ENCODE measurements at places on chromosomes 6 and 20.

DNA sequence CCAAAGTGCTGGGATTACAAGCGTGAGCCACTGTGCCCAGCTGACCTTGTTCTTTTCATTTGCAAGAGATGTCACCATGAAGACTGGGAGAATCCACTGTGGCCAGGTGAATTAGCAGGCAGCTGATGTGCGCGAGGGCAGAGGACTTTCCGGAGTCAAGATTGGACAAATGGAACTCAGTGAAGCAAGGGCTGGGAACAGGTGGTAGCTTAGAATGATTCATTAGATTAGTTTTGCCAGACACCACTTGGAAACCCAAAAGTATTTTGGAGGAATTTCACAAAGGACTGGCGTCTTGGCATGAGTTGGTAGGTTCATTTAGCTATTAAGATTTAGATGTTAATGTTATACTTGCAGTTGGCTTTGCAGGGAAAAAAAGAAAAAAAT, 4.7 kb upstream of the AKAP7 start:
- DNase-seq: no peak

GRCh38 chr6:149563928-149564325, 2.2 kb upstream of the GINM1 start:
- no peak for DNase-seq

DNA sequence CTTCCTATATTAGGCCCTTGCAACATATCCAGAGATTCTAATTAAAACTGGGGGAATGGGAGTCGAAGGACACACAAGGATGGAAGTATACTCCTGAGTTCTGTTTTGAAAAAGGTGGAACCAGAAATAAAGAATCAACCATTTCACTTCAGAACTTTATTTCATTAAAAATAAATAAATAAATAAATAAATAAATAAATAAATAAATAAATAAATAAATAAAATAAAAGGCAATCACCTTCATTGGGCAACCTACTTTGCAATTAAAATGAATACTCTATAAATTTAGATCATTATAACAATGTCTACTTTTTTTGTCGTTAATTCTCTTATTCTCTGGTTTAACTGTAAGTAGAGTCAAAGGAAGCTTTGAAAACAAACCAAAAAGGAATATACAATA, 25.6 kb downstream of the GPR63 start:
- DNase-seq: no peak

DNA sequence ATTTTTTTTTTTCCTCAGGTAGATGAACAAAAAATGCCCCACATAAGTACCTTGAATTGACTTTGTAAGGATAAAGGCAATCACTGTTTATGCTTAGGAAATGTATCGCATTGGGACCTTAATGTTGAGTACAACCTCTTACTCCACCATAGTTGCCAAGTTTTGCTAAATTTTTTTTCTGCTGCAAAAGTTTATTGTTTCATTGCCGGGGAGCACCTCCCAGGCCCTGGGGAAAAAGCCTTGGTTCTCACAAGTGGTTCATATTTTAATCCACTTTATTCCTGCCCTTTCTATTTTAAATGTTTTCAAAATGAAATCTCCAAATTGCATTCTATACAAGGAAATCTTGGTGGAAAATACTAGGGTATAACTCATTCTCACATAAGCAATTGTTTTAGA, 52.3 kb upstream of the UTRN start:
- DNase-seq: no peak

DNA sequence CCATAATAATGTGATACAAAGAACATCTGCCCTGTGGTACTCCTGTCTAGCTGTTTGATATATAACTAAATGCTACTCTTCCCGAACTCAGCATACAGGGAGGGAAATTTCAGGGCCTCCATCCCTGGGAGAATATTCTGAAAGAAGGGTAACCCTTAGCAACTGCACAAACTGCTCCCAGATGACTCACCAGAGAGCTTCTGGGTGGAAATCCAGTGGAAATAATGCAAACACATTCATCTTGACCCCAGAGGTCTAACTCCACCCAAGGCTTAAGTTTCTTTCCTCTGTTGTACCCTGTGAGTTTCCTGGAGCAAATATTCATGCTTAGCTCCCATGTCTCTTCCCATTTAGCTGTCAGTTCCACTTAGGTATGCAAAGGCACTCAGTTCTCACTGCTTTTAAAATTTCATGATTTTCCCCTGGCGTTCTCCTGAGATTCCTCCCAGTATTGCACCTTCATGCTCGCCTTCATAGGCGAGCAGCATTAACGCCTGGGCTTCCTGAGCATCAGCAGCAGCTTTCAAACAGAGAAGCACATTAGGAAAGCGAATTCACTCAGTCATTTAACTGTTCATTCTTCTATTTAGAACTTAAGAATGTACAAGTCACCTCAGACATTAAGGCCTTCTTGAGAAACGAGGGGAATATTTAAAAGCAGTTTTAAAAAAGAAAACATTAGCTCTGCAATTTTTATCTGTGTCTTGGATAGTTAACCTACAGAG, 43.8 kb upstream of the LAMA4 start:
- DNase-seq: no peak

DNA sequence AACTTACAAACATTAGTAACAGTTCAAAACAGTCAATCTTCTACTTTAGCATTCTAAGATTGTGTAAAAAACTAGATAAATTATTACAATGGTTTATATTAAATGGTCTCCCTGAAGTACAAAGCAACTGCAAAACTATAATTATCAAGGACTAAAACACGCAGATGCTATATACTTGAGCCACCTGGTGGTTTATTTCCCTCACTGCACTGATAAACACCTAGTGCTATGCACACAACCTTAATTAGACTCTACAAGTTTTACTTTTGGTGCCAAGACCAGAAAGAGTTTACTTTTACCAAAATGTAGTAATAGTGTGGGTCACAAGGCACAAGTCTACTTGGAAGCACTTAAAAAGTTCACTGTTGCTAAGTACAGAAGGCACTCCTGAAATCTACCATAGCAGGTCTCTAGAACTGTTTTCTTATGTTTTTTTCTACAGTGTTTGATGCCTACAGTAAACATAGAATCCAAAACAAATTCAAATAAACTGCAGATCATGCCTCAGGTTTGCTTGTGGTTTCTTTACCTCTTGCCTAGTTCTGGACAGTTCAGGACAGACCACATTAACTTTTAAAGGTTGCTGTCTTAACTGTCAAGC, 49.2 kb downstream of the GMDS start:
- peak; percentile 60 for DNase-seq

- DNase-seq: no peak
Measured at GRCh38 chr6:137692806-137693205, 174.3 kb upstream of the TNFAIP3 start.

GRCh38 chr20:62824476-62825332, 7.9 kb downstream of the COL9A3 start:
- peak; percentile 14 for DNase-seq

DNA sequence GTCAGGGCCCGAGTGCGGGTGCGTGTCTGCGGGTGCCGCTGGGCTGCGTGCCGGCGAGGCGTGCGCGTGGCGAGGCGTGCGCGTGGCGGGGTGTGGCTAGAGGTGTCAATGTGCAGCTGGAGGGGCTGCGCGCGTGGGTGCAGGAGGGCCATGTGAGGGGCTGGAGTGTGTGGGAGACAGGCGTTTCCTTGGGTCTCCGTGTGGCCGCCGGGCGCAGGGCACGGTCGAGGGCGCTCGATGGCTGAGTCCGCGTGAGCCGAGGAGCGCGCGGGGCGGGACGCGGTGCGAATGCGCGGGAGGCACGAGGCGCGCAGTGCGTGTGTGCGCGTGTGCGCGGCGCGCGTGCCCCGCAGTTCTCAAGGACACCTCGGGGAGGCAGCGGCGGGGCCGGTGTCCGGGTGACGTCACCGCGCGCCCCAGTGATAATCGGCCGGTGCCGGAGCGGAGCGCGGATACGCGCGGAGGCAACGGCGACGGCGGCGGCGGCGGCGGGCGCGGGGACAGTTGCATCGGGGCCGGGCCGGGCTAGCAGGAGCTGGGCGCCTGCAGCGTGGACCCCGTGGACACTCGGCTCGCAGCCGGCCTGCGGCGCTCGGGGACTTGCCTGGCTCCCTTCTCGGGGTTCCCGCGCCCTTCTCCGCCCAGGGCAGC, 38.7 kb downstream of the YTHDF1 start:
- peak; percentile 64 for DNase-seq

DNA sequence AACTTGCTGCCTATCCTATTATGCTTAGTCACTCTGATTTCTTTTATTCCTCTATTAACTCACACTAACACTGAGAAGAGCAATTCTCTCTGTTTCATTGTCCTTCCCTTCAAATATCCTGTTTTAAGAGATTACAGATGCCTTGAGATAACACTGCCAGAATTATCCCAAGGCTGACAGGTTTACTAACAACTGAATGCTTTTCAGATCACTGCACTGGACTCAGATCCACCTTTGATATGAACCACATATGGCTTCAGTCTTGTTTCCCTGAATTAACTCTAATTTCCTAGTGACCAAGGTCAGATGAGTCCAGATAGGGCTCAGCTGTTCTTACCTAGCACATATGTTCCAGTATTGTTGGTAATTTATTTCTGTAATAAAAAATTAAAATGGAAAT, 633.1 kb downstream of the GRIK2 start:
- DNase-seq: no peak

- peak; percentile 46 for DNase-seq
Measured at GRCh38 chr6:111625461-111626391, 20.0 kb upstream of the TRAF3IP2 start.

GRCh38 chr6:43999628-44000027, 127.6 kb downstream of the MRPL14 start:
- DNase-seq: no peak

GRCh38 chr20:13322198-13322597, 101.1 kb downstream of the ISM1 start:
- no peak for DNase-seq

GRCh38 chr6:89350281-89350966, 2.1 kb downstream of the UBE2J1 start:
- no peak for DNase-seq

DNA sequence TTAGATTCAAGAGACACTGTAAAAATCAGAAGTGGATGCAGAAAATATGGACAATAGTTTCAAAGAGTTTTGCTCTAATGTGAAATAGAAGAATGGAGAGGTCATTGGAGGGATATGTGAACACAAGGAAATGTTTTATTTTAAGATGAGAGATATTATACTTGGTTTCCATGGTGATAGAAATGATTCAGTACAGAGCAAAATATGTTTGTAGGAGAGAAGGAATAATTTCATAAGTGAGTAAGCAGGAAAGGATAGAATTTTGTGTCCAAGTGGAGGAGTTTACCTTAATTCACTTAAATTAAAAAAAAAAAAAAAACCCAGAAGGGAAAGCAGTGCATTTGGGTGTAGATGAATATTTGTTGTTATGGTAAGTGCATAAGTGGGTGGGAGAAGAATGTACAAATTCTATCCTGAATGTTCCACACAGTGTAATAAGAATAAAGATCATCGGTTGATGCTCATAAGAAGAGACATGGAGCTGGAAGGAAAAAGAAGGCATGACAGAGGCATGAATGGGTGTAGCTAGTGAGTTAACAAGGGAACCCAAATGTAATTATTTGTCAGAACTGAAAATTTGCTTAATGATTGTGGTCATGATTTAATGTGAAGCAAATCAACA, 688.9 kb upstream of the GJE1 start:
- no peak for DNase-seq

GRCh38 chr20:50186151-50186885, 4.3 kb upstream of the CEBPB start:
- peak; percentile 95 for DNase-seq

- DNase-seq: no peak
Measured at GRCh38 chr6:3319610-3320200, 61.0 kb downstream of the PSMG4 start.

- DNase-seq: no peak
Measured at GRCh38 chr6:6251555-6252280, 68.7 kb downstream of the F13A1 start.

GRCh38 chr6:45630314-45630713, 252.6 kb upstream of the SUPT3H start:
- DNase-seq: no peak

- DNase-seq: no peak
Measured at GRCh38 chr20:24933266-24933908, 15.7 kb upstream of the CST7 start.

GRCh38 chr6:87561017-87561416, 28.8 kb downstream of the RARS2 start:
- no peak for DNase-seq

GRCh38 chr6:149109397-149110070, 208.0 kb upstream of the TAB2 start:
- DNase-seq: no peak

GRCh38 chr20:32635764-32636163, 38.0 kb downstream of the C20orf203 start:
- DNase-seq: no peak

- DNase-seq: no peak
Measured at GRCh38 chr6:130655586-130655985, 171.6 kb upstream of the SMLR1 start.

- DNase-seq: no peak
Measured at GRCh38 chr20:2353231-2353630, 27.5 kb upstream of the TGM6 start.

DNA sequence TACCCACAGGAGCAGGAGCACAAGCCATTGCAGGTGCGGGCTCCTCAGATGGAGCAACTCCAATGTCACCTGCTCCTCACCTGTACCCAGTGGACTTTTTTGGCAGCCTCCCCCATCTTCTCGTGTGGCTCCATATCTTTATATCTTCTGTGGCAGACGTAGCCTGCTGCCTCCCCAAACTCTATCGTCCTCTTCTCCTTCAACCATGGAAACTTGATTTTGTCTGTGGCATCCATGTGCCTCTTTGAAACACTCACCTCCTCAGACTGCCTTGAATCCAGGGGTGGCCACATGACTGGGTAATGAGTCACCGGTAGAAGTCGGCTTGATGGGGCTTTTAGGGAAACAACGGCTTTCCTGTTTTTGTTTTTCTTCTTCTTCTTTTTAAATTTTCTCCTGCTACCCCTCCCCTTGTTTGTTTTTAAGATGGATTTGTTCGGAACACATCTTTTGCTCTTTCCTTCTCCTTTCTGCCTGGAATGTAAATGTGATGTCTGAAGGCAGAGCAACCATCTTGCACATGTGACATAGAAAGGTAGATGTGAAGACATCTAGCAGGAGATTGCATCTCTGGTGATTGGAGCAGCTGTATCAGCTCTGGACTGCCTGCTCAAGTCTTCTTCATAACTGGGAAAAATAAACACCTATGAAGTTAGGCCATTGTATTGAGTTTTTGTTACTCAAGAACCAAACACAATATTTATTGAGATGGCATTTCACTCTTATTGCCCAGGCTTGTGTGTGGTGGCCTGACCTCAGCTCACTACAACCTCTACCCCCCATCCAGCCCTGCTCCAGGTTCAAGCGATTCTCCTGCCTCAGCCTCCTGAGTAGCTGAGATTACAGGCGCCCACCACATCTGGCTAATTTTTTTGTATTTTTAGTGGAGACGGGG, 69.9 kb upstream of the DDR1 start:
- DNase-seq: no peak

DNA sequence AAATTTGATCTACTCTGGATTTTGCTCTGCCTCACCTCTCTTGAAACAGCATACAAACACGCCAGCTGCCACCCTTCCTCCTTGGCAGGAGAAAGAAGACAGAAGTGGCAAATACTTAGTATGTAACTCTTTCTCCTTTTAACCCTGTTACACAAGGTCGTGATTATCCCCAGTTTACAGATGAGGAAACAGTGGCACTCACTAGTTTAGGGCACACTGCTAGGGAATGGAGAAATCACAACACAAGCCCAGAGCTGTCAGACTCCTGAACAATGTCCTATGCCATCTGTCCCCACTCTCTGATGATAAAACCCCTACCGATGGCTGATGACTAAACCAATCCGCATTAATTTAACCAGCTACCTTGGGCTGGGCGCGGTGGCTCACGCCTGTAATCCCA, 79.7 kb downstream of the FGD2 start:
- no peak for DNase-seq

- DNase-seq: no peak
Measured at GRCh38 chr6:119791736-119792135, 442.2 kb upstream of the MAN1A1 start.

Measured in NCI-H446 (cell line).